ENCODE measurements at places on chromosomes 7 and 10. TPM values are rescaled to one million over a fixed set of nuclear protein-coding genes. Genes with fewer than 3 reads are reported as not detected.

NPY gene
- not detected for total RNA-seq

KLF14 gene
- total RNA-seq, result not detected

DNA sequence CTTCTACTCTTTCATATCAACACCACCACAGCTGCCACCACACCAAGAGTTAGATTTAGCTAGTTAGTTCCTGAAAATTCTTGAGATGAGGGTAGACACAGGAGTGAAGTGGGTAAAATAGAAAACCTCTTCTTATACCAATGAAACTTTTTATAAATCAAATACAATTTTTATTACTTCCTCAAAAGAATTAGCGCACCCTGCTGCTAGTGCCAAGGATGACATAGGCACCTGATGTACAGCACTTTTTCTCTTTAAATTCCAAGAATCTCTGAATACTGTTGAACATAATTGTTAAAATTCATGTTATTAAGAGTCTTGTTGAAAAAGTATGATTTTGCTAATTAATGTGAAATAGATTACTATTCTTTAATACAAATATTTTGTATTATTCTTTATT is 11.4 kb downstream of the ZWINT start:
- no peak for DNase-seq

DNA sequence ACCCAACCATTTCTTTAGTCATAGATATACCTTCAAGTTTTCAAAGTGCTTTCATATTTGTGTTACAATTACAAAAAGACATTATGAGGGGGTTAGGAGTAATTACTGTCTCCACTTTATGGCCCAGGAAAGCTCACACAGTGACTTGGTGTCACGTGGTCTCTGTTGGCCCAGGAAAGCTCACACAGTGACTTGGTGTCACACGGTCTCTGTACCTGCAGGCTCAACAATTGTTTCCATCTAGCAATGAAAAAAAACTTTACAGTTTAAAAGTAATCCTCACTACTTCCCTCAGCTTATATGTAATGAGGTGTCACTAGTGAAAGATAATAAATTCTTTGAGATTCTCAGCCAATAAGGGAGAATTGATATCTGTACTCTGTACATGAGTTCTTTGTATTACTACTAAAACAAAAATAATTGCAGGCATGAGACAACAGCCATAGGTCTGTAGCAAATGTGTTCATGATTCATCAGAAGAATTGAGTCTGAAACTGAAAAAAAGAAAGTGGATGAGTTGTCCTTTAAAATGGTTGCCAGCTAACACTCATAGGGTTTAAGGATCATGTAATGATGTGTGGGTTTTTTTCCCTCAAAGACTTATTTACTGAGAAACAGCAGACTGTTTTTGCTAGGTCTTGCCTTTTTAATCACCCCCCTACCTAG is 10.9 kb downstream of the OGDH start:
- no peak for DNase-seq

All from transverse colon (tissue), 4 donors.